ENCODE measurements at places on chromosomes 5 and 9.

DNA sequence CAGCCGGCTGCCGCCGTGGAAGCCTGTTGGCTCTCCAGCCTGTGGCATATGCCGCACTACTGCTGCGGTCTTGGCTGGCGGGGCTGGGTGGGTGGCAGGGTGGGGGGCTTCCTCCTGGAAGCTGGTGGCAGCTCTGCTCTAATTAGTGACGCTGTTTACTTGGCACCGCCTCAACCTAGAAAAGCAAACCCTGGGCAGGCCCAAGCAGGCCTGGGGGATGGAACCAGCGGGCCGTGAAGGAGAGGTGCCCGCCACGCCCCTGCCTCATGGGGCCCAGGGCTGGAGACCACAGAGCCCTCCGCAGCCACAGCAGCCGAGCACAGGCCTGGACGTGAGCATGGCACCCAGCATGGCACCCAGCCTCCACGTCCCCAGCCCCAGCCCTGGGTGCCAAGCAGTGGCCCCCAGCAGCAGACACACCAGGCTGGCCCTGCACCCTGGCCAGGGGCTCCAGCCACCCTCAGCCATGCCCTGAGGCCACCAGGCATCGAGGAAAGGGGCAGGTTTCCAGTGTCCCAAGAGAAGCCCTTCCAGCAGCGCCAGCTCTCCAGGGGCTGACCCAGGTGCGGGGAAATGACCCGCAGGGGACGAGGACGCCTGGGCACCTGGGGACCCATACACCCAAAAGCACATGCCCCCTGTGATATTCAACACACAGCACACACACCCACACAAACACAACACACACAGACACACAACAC is 5.4 kb upstream of the CCDC187 start:
- no peak for DNase-seq

GRCh38 chr5:14216902-14217301 is 73.8 kb downstream of the TRIO start:
- no peak for DNase-seq

- no peak for DNase-seq
These were observed 265.7 kb upstream of the KLF4 start for GRCh38 chr9:107755246-107755645.

DNA sequence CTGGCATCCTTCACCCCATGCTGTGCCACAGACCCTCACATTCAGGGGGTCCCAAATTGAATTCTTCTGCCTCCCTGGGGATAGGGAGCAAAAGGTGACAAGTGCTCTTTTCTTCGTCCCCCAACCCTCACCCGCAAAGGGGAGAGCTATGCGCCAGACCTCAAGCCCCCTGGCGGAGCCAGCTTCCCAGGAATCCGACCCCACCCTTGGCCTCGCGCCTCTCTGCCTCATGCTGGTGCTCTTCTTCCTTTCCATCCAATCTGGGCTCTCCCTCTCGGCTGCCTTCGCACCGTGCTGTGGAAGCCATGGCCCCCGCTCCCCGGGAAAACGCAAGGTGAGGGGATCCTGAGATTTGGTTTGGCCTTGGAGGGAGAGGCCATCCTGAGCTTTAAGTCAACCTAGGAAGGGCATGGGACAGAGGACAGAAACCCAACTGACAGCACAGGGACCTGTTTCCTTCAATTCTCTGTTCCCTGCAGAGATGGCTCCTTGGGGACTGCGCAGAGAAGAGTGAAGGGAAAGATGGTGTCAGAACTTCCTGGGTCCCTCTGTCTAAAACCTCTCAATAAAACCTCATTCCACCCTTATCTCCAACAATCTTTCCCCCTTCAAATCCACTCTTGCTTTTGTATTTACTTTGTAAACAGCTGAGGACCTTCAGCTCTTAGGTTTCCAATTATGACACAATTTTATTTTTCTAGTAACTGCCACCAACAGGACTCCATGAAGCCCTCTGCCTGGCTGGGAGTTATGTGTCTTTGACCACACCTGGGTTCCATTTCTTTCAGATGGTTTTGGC is 36.3 kb upstream of the CRB2 start:
- no peak for DNase-seq

All from activated CD4-positive, alpha-beta T cell treated with anti-CD3 and anti-CD28 coated beads, Interleukin-2, amount 50 U/mL, for 1 hour (primary cell).